ENCODE measurements at places on chromosomes 6 and 20.

- no peak for DNase-seq
These were observed 118.5 kb upstream of the SYNDIG1 start for GRCh38 chr20:24350923-24351368.

GRCh38 chr6:56047931-56048540 lies 172.6 kb upstream of the BMP5 start:
- no peak for DNase-seq

- DNase-seq, result no peak
These were observed 13.2 kb downstream of the HSPA12B start for GRCh38 chr20:3745686-3746173.

DNA sequence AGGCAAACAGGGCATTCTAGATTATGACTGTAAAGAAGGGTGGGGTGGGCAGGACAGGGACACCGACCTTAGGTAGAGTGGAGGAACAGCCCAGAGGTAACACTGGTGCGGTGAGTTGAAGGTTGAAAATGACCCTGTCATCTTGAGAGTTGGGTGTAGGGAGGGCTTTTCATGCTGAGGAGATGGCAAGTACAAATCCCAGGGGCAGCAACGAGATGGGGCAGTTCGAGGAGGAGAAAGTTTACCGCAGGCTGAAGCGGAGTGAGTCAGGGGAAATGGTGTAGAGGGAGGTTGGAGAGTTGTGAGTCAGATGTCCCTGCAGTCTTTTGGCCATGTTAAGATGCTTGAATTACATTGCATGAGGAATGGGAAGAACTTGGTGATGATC lies 101.1 kb downstream of the HIVEP1 start:
- DNase-seq, result no peak

DNA sequence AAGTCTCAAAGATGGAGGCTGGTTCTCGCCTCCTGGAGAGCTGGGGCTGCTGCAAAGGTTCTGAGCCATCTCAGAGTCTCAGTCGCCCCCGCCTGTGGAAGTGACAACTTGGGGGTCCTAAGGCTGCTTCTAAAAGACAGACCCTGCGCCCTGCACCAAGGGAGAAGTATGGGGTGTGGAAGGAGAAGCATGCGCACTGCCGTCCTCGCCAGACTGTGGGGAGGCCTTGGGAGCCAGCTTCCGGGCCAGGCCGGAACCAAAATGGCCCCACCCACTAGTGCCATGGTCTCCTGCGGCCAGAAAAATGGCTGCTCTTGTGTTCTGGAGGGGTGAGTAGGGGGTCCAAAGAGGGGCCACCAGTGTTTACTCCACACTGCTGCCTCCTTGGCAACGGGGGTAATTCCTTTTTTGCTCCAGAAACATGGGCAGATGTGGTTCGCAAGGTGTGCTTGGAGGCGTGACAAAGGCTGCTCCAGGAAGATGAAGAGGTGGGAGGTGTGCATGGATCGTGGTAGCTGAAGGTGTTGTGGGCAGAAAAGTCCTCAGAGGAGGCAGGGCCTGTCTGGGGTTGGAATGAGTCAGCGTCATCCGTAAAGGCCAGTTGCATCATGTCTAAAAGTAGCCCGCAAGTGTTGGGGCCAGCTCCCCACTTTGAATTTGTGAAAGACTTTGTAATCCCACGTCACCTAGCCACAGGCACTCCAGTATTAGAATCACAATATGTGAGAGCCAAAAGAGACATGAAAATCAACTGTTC lies 329.8 kb upstream of the SOX4 start:
- DNase-seq, result no peak
